NCI-H1417 treated with DMSO at 0.1 percent for 48 hours (cell line): ENCODE measurements at places on chromosomes 6 and 20.

DNA sequence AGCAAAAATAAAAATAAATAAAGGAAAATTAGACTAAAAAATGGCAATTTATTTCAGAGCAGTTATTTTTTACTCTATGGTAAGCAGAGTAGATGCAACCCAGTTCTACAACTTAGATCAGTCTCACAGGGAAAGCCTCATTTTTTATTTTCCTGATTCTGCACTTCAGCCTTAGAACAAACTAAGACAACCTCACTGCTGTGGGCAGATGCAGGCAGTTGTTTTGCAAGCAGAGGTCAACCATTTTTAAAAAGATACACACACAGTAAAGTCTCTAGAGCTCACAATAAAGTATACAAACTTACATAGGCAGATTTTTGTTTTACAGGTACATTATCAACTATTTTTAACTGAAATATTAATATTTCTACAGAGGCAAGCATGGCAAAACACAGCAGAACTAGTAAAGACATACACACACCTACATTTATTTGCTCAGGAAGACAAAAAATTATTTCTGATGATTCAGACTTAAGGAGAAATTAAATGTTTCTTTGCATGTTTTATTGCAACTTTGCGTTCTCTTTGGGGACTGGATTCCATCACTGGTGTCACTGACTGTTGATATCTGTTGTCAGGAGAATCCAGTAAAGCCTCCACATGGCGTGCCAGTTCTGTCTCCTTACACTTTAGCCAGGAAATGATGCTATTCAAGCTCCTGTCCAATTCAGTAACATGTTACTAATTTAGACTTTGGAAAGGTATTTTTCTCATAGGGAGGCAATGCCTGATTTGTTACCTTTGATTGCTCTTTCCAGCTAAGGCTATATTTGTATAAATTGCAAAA lies 102.7 kb downstream of the TRDN start:
- DNase-seq, result no peak

DNA sequence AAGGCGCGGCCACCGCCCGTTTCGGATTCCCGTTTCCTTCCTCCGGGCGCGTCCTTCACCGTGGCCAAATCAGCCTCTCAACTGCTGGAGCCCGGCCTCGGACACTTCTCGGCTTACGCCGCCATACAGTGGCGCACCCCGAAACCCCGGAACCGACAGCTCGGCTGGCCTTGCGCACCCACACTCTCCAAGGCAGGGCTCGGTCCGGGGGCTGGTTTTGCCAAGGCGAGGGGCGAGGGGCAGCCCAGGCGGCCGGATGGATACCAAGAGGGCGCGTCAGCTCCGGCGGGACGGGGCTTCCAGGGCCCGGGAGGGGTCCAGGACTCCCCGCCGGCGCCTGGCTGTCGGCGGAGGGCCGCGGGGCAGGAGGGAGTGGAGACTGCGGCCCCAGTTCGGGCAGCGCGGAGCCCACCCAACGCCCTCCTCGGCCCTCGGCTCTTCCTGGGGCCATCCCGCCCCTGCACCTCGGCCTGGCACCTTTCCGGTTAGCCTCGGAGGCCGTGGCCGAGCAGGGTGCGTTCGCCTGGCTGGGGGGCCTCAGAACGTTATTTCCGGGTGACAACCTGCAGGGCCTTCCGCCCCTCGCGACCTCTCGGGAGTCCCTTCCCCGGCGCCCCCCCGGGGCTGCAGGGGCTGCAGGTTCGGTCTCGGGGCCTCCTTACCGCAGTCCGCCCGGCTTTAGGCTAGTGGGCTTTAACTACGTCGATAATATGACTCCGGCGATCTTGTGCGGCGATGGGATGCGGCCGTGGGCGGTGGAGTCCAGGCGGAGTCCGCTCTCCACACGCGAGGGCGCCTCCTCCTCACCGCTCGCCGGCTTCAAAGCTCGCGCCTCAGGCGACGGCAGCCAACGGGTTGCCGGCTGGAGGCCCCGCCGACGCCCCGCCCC lies 697 bp upstream of the CEP43 start:
- DNase-seq, result no peak

DNA sequence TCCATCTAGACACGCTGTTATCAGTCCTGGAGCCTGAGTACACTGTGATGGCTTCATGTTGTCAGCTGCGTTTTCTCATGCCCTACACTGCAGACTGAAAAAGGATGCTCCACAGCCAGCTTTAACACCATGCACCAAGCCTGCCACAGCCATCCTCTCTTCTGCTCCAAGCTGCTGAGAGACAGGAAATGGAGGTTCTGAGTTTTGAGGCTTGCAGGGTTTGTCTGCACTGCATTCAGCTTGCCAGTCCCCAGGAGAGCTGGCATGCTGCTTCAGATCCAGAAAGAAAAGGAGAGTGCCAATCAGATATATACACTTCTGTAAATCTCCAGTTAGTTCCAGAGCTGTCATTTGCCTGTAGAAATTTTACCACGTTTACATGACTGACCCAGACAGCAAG lies 550.7 kb upstream of the FLRT3 start:
- no peak for DNase-seq

DNA sequence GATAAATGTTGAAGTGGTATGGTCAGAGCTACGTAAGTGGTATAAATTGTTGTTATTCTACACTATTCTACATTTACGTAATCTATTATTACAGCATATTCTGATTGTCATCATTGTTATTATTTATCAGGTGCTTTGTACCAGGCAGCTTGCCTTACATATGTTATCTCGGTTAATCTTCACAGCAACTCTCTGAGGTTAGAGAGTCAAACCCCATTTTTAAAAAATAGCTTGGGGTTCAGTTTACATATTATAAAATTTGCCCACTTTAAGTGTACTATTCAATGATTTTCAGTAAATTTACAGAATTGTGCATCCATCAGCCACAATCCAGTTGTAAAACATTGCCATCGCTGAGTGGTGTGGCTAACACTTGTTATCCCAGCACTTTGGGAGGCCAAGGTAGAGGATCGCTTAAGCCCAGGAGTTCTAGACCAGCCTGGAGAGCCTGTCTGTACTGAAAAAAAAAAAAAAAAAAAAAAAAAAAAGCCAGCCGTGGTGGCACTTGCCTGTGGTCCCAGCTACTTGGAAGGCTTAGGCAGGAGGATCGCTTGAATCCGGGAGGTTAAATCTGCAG lies 35.5 kb downstream of the PPP1R16B start:
- no peak for DNase-seq

- DNase-seq, result no peak
Observed at GRCh38 chr20:15256676-15257568, 919.5 kb upstream of the FLRT3 start.

DNA sequence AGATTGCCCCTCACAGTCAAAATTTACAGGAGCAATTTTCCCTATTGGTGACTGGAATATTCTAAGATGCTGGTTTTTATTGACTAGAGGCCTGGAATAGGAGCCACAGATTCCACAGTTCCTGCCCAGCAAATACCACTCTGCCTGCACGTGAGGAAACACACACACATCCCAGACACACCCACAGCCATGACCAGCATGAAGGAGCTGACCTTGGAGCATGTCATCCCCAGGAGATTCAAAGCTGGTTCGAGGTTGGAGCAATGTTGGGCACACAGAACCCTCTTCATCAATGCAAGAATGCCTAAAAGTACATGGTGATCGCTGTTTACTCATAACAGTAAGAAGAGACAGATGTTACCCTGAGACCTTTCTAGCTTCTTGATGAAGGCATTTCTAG lies 244.6 kb upstream of the FOXQ1 start:
- no peak for DNase-seq

GRCh38 chr6:64895945-64896344 lies 811.1 kb downstream of the EYS start:
- no peak for DNase-seq

DNA sequence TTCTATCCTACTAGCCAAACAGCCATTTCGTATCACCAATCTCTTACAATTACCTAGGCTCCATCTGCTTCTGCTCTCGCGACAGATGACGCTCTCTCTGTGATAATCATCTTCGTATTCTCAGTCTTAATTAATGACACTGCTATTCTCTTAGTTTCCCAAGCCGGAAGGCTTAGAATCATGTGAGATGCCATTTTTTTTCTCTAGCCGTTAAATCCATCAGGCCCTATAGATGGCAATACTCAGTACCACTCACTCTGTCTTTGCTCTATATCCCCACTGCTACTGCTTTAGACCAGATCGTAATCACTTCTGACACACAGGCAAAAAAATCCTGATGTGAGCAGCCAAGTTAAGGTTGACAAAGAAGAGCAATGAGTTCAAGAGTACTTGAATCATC lies 2.1 kb upstream of the THEMIS start:
- no peak for DNase-seq

DNA sequence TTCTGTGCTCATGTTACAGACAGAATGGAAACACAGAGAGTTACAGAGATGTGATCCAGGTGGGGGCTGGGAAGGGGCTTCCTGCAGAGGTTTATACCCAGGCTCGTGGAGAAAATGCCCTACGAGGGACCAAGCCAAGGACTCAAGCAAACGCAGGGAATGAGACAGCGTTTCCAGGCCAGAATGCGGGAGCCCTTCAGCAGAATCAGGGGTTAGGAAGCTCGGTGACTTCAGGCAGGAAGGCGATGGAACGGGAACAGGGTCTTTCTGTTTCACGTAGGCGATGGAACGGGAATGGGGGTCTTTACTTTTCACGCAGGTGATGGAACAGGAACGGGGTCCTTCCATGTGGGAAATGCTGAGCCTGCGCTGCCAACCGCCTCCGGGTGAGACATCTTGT lies 82.6 kb downstream of the THBS2 start:
- no peak for DNase-seq

GRCh38 chr20:58012731-58013510 lies 215.5 kb downstream of the ANKRD60 start:
- DNase-seq, result no peak

DNA sequence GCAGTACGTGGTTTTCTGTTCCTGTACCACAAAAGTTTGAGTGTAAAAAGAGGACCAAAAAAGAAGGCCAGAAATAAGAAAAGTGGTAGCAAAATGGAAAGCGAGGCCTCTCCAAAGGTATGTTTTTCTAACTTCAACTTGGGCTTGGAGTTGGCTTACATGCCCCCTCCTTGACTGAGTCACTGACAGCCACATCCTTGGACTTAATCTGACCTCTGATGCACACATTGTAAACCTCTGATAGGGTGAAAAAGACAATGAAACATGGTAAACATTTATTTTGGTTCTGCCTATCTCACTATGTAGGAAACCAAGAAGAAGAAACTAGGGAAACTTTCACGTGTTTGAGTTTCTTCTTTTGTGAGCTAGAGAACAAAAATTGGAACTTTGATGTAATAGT lies 503.2 kb upstream of the ID4 start:
- DNase-seq, result no peak

GRCh38 chr6:49955847-49956246 lies 8.1 kb downstream of the DEFB114 start:
- DNase-seq, result no peak

GRCh38 chr6:158815379-158815724 lies 3.8 kb downstream of the EZR start:
- DNase-seq, result no peak

GRCh38 chr20:59580991-59581401 lies 23.3 kb upstream of the PHACTR3 start:
- no peak for DNase-seq

- DNase-seq, result no peak
Observed at GRCh38 chr6:89321131-89321970, 6.3 kb upstream of the GABRR2 start.

- no peak for DNase-seq
Observed at GRCh38 chr20:41182296-41183212, 45.2 kb downstream of the PLCG1 start.

DNA sequence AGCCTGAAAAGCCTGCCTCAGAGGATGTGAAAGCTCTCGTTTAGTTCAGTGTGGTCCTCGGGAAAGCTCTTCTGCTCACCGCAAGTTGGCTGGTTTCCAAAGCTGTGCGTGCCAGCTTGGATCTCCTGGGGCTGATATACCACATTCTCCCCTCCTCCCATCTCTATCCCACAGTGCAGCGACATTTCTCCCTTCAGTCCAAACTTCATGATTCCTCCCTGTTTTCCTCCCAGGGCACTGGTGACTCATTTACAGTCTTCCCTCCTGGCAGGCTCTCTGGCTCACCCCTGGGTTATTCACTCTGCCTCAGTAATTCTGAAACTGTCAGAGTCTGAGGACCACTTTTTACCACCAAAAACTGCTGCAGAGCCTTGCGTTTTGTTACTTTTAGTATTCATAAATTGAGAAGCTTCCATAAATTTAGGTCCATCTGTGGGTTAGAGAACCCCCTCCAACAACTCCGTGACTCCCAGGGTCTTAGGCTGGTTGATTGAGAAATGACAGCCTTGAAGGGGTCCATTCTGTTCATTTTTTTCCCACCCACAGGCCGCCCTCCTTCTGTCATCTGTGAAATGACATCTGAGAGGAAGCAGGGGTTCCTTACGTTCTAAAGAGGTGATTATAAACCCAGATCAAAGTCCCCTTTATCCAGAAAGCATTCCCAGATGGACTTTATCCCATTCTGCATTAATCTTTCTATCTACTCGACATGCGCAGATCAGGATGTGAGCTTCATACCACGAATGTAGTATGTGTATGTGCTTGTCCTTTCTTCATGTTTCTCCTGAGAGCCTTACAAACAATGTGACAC lies 6.1 kb downstream of the TRIM10 start:
- DNase-seq, result no peak

DNA sequence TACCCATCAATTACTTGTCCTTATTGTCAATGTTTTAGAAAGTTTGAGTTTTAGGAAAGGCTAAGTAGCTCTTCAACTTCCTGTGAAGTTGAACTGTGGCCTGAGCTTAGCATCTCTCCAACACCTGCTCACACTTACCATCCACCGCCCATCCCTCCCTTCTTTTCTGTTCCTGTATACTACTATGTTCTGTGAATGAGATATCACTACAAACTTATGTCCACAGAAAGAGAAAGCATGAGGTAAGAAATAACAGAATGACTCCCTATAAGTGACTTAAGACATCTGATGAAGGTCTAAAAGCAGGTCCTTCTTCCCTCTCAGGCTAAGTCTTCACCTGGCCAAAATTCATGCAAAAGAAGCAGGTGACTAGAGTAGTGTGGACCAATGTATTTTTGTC lies 246.3 kb upstream of the PREP start:
- no peak for DNase-seq

GRCh38 chr20:33262658-33263065 lies 20.4 kb upstream of the BPIFB1 start:
- no peak for DNase-seq

DNA sequence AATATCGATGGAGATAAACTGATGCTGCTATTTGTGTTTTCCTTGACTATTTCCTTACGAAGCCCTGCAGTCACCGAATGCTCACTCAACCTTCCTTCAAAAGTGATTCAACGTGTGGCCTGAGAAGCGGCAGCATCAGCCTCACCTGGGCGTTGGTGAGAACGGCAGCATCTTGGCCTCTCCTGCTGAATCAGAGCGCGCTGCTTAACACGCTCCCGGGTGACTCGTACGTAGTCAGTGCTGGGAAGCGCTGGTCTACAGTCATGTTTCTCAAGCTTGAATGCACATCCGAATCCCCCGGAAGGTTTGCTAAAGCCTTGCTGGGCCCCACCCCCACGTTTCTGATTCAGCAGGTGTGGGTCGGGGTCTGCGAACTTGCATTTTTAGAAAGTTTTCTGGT lies 214.1 kb upstream of the RREB1 start:
- DNase-seq, result no peak

GRCh38 chr20:17878069-17878911 lies 90.3 kb downstream of the SNX5 start:
- no peak for DNase-seq
